ENCODE measurements at places on chromosomes 2 and 18.
A peak's percentile ranks its signal among the peaks of the same experiment; 100 is the strongest.

- no peak for DNase-seq
These were observed 883.2 kb upstream of the PIK3C3 start for GRCh38 chr18:41071826-41072225.

- DNase-seq, result no peak
These were observed 93.9 kb downstream of the ZNF804A start for GRCh38 chr2:184692141-184692734.

- DNase-seq, result no peak
These were observed 2.1 kb downstream of the FAM178B start for GRCh38 chr2:96984300-96984699.

GRCh38 chr2:145909175-145909755 is 1389.3 kb upstream of the ZEB2 start:
- DNase-seq, result no peak

- DNase-seq, result peak; percentile 30
These were observed 20.4 kb upstream of the CD226 start for GRCh38 chr18:69968039-69968438.

DNA sequence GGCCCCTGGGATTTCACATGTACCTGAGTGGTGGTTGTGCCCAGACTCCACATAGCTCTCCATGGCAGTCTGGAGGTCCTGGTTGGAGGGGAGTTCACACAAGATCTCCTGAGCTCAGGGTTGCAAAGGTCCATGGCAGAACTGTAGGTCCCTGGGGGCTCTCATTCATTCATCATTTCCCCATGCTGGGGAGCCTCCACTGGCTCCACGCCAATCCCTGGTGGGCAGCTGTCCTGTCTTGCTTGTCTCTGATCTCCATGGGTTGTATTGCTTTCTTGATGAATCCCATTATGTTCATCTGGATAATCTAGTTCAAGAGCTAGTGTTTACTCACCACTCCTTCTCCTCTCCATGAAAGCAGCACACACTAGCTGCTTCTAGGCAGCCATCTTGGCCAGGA is 42.4 kb downstream of the ZSWIM2 start:
- DNase-seq, result no peak
